Skeletal muscle cell (primary cell): ENCODE measurements at places on chromosomes 6 and 20.

- DNase-seq = no peak
These were observed 132.4 kb downstream of the CDH26 start for GRCh38 chr20:60090631-60091030.

DNA sequence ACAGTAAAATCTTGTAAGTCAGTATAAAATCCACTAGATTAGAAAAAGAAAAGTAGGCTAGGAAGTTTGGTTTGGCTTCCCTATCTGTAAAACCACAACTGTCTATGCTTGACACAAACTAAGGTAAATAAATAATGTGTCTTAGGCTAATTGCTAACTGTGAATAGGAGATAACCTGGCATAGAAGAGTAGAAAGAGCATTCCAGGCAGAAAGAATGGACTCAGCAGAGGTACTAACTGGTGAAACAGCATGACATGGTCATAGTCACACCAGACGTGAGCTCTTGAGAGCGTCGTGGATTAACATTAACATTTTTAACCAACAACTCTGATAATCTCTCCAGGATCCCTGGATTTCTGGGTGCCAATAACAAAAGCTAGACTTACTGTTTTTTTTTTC is 8.7 kb upstream of the WTAP start:
- no peak for DNase-seq

DNA sequence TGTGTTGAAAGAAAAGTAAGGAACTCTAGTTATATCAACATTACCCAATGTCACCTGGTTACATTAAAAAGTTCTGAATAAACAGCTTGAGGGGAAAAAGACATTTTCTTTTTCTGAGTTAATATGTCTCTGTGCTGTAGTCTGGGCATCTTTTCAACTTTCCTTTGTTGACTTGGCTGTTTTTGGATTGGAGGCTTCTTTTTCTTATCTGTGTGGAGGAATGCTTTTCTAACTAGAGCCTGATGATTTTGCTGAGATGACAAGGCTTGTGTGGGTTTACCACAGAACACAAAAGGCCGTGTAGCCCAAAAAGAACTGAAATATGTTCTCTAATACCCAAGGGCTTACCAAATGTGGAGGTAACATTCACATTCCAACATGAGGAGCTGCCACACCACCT is 161.8 kb downstream of the KCNQ5 start:
- no peak for DNase-seq

DNA sequence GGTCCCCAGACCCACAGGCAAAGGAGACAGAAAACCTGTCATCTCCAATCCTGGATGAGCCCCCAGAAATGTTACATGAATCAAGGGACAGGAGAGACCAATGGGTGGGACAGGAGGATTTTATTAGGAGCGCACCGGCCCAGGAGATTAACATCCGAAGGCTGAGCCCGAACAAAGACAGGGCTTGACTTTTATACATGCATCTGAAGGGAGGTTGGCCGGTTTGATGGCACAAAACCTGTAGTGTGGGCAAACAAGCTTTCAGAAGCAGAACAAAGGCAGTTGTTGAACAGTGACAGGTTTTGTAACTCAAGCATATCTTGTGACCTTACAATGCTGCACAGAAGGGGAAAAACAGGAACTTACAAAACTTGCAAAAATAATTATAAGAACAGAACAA is 83.9 kb upstream of the GPR6 start:
- DNase-seq = no peak

DNA sequence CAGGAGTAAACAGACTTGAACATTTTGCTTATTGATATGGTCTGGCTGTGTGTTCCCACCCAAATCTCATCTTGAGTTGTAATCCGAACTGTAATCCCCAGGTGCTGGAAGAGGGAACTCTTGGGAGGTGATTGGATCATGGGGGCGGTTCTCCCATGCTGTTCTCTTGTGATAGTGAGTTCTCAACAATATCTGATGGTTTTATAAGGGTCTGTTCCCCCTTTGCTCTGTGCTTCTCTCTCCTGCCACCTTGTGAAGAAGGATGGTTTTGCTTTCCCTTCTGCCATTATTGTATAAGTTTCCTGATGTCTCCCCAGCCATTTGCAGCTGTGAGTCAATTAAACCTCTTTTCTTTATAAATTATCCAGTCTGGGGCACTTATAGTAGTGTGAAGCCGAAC is 40.0 kb downstream of the MYLIP start:
- peak; percentile 10 for DNase-seq

GRCh38 chr6:16740097-16740496 is 21.2 kb downstream of the ATXN1 start:
- no peak for DNase-seq

GRCh38 chr20:5788385-5788895 is 38.2 kb downstream of the SHLD1 start:
- peak; percentile 58 for DNase-seq

DNA sequence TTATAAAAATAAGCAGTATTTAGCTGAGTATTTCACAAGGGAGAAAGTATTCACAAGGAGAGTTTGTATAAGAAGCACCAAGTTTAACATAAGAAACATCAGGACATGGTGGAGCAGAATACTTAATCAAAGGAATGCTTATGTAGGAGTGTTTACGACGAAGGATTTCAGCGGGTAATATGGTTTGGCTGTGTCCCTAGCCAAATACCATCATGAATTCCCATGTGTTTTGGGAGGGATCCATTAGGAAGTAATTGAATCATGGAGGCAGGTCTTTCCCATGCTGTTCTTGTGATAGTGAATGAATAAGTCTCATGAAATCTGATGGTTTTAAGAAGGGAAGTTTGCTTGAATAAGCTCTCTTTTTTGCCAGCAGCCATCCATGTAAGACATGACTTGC is 1099.1 kb upstream of the ADGRB3 start:
- DNase-seq = peak; percentile 90

GRCh38 chr6:168088161-168089053 is 9.4 kb upstream of the FRMD1 start:
- DNase-seq = peak; percentile 5

- no peak for DNase-seq
These were observed 532 bp upstream of the SLC35F1 start for GRCh38 chr6:117906507-117906957.

DNA sequence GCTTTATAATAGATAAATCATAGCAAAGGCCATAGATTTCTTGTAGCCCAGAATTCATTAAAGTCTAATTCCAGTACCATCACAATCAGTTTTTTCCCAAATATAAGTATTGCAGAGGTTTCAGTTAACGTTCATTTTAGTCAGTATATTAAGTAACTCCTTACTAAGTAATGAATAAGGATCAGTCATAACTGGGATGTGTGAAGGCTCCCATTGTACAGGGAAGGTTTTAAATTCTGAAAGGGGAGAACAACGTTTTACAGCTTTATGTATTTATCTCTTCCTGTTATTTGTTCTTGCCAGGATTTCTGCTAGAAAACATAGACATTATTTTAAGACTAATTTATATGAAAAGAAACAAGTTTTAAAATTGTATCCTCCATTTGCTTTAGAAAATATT is 215.5 kb upstream of the LAMP5 start:
- DNase-seq = no peak

GRCh38 chr6:126015863-126016262 is 29.5 kb downstream of the TRMT11 start:
- DNase-seq = no peak
